ENCODE measurements at places on chromosomes 3 and 15. TPM values are rescaled to one million over a fixed set of nuclear protein-coding genes. Genes with fewer than 3 reads are reported as not detected.
A peak's percentile ranks its signal among the peaks of the same experiment; 100 is the strongest.

- no peak for DNase-seq
Measured at GRCh38 chr3:148197061-148197460, 500.6 kb upstream of the AGTR1 start.

- no peak for DNase-seq
Measured at GRCh38 chr3:14386254-14386653, 16.2 kb upstream of the SLC6A6 start.

- DNase-seq: no peak
Measured at GRCh38 chr15:75455982-75456531, 4.6 kb upstream of the SIN3A start.

DNA sequence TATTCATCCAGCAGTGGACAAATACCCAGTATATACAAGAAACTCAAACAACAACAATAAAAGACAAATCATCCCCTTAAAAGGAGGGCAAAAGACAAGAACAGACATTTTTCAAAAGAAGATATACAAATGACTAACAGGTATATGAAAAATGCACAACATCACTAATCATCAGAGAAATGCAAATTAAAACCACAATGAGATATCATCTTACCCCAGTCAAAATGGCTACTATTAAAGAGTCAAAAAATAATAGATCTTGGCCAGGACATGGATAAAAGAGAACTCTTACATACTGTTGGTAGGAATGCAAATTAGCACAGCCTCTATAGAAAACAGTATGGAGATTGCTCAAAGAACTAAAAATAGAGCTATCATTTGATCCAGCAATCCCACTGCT is 16.9 kb downstream of the DHX36 start:
- DNase-seq: no peak

GRCh38 chr3:169403855-169404519 is 259.5 kb downstream of the MECOM start:
- DNase-seq: no peak

DNA sequence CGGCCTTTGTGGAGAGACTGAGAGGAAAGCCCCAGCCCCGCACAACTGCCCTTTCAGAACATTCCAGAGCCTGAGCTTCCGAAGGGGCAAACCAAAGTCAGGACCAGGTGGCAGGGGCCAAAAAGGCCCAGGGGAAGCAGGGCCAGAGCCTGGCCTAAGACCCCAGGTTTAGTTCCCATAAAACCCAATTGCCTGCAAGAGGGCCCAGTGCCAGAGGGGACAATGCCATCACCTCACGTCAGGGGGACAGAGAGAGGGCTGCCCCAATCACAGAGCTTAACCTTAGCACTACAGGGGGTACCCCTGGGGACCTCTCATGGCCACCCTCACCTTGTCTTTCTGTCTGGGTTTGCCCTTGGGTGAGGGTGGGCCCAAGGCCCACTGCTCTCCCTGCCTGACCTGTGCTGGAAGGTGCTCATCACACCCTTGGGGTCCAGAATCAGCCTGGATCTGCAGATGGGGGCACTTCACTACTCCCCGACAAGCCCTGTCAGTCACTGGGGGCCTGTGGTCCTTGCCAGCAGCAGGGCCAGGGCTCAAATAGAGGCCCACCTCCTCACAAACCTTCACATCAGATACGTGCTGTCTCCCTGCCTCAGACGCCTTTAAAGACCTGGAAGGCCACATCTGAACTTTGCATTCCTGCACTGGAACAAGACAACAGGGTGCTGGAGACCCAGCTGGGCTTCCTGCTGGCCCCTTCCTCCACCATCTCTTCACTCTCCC is 3.8 kb downstream of the CALML4 start:
- no peak for DNase-seq

- DNase-seq: no peak
Measured at GRCh38 chr3:117537949-117538348, 828.4 kb downstream of the TUSC7 start.

DNA sequence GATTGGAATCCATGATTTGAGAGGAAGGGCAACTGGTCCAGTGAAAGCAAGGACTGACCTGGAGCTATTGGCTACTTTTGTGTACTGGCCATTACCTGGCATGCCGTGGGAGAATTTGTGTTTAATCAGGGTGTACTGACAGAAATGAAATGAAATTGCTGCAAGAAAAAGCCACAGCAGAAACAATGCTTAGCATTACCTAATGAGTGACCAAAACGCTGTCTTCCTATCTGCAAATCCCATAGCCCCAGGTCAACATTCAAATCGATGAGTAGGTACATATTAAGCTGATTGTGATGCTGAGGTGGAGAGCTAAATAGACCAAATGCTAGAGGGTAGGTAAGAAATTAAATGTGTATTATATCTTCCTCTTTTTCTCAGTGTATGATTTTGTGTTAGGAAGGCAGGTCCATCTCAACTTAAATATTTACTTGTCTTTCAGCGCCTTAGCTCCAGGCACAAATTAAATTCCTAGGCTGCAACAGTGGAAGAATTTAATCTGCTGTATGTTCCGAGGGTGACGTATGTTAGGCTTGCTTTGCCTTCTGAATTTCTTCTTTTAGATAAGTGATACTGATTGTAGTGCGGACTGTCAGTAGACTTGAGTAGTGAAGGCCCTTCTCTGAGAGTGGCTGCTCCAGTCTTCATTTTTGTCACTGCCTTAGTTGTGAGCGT is 331.1 kb downstream of the SV2B start:
- no peak for DNase-seq

GRCh38 chr3:112170046-112170445 is 37.0 kb upstream of the GCSAM start:
- no peak for DNase-seq

GRCh38 chr3:139378587-139379241 is 10.7 kb downstream of the COPB2 start:
- DNase-seq: no peak

- DNase-seq: no peak
Measured at GRCh38 chr15:71384501-71384900, 269.2 kb downstream of the THSD4 start.

DNA sequence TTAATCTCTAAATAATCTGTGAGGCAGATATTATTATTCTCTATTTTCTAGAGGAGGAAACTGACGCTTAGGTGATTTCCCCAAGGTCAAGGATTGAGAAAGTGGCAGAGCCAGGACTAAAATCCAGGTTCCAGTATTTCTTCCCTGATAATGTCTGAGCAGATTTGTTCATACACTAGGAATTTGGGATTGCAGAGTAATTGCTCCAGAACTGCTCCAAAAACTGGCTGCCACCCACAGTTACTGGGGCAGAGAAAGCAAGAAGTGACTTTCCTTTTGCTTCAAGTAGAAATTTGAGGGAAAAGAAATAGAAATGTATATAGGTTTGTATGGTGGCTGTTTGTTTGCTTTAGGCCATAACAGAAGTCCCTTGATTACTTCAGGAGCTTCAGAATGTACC is 60.6 kb downstream of the SLC12A8 start:
- DNase-seq: peak; percentile 54

- DNase-seq: no peak
Measured at GRCh38 chr3:109644746-109645145, 307.4 kb upstream of the DPPA4 start.

- no peak for DNase-seq
Measured at GRCh38 chr3:112472691-112473090, 26.6 kb downstream of the BTLA start.

The SHC4 gene
- 2.9 TPM for total RNA-seq

The ARGFX gene
- total RNA-seq: not detected
